ENCODE measurements at places on chromosomes 2 and 18.

GRCh38 chr2:120851116-120851773, 115.6 kb downstream of the GLI2 start:
- no peak for DNase-seq

- peak; percentile 79 for DNase-seq
Observed at GRCh38 chr2:96342085-96342484, 6.5 kb downstream of the NCAPH start.

GRCh38 chr2:236512902-236513435, 56.7 kb upstream of the ACKR3 start:
- DNase-seq: peak; percentile 38

DNA sequence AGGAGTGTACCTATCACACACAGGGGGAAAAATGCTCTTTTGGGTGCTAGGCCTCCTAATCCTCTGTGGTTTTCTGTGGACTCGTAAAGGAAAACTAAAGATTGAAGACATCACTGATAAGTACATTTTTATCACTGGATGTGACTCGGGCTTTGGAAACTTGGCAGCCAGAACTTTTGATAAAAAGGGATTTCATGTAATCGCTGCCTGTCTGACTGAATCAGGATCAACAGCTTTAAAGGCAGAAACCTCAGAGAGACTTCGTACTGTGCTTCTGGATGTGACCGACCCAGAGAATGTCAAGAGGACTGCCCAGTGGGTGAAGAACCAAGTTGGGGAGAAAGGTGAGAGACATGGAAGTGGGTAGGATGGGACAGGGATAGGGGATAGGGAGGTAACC, 12.2 kb downstream of the DHRS9 start:
- no peak for DNase-seq

DNA sequence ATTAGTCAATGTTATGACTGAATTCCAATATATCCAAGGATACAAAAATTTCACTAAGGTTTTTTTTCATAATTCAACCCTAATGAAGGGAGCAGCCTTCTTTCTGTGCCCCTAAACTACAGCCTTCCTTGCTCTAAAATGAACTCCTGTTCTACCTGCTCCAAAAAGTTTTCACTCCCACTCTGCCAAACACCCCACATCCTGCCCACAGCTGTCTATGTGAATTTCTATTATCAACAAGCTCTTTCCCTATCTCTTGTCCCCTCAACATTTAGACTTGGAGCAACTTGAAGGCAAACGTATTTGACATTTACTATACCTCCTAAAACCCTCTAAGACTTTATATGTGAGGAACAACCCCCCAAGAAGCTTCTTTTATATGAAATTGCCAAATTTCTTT, 2.5 kb downstream of the STAT4 start:
- DNase-seq: no peak

- DNase-seq: no peak
Observed at GRCh38 chr2:239306274-239307220, 94.3 kb downstream of the HDAC4 start.

DNA sequence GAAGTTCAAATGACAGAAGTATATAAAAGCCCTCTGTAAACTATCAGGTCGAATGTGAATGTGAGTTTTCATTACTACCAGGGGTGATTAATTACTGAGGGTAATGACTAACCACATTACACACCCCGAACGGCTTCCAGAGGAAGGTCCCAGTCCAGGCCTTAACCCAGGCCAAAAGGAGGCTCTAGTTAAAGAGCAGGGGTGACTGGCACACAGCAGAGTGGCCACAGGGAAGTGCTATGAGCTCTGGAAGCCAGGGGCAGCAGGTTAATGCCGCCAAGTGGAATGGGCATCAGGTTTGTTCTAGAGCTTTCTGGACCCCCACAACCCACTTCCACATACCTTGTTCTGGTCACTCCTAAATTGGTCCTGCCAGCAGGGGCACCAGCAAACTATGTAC, 87.7 kb downstream of the BCL11A start:
- DNase-seq: no peak

- DNase-seq: peak; percentile 6
Observed at GRCh38 chr2:205580212-205580987, 101.9 kb upstream of the NRP2 start.

GRCh38 chr2:225326969-225327368, 72.5 kb upstream of the NYAP2 start:
- DNase-seq: no peak

- DNase-seq: no peak
Observed at GRCh38 chr2:134190807-134191203, 63.1 kb upstream of the MGAT5 start.

- DNase-seq: no peak
Observed at GRCh38 chr2:86000938-86001312, 104.8 kb downstream of the POLR1A start.

GRCh38 chr2:176589825-176590440, 320.7 kb downstream of the MTX2 start:
- no peak for DNase-seq

- no peak for DNase-seq
Observed at GRCh38 chr2:239594019-239594771, 193.4 kb upstream of the HDAC4 start.

- DNase-seq: no peak
Observed at GRCh38 chr2:8267721-8268120, 414.1 kb upstream of the ID2 start.

DNA sequence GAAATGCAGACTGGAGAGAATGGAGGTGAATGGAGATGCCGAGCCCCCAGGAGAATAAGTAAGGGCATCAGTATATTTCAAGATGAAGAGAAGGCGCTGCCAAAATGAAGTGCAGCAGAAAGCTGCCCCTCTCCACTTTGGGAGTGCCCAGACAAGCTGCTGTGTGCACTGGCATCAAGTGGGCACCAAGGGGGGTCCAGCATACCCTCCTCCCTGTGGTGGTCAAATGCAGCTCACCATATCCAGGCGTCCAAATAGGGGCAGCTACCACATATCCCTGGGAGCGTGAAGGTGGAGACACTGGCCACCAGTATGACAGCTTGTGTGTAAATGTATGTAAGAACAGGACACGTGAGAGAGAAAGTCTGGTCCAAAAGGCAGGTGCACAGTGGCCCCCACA, 236.6 kb downstream of the KLHL29 start:
- DNase-seq: no peak

DNA sequence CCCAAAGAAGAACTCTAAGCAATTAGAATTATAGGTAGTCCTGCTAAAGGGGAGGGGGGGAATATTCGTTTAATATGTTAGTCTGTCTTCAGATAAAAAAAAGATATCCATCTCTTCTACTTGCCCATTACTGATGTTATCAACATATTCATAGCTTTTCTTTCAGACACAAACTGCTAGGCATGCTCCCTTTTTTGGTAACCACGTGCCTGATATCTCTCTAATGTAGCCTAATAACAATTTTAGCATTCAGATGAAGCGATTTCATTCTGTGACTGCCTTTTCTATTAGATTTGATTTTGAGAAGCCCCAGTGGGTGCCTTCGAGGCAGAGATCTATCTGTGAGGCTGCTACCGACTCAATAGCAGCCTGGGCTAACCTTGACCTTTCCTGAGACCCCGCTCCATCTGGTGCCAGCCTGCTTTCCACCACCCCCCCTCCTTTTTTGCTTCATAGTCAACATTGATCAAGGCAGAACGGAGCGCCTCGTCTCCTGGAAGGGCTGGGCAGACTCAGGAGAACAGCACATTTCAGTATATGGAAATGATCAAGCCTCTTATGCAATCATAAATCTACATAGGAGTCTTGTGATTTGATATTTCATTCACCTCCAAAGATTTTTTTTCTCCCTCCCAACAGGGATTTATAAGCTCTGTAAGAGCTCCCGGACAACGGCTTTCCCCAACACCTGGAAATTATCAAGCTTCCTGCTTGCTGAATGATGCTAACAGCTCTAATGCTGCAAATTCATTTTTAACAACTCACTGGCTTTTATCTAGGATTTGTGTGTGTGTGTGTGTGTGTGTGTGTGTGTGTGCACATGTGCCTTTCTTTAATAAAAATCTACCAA, 14.7 kb upstream of the BCL11A start:
- no peak for DNase-seq

DNA sequence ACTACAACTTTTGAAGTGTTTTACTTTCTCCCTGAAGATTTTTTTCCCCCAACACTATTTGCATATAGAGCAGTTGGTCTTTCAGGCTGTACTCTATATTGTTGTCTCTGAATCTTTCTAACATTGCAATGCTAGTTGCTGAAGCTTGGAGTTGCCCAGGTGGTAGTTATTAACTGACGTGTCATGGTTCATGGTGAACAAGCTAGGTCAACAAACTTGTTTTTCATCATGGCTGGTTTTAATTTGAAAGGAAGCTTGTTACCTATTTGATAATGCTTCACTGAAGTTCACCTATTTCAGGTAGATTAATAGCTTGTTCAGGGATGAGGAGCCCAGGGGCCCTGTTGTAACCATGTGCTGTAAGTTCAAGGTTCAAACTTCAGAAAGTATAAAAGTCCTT, 158.8 kb upstream of the ZEB2 start:
- no peak for DNase-seq

DNA sequence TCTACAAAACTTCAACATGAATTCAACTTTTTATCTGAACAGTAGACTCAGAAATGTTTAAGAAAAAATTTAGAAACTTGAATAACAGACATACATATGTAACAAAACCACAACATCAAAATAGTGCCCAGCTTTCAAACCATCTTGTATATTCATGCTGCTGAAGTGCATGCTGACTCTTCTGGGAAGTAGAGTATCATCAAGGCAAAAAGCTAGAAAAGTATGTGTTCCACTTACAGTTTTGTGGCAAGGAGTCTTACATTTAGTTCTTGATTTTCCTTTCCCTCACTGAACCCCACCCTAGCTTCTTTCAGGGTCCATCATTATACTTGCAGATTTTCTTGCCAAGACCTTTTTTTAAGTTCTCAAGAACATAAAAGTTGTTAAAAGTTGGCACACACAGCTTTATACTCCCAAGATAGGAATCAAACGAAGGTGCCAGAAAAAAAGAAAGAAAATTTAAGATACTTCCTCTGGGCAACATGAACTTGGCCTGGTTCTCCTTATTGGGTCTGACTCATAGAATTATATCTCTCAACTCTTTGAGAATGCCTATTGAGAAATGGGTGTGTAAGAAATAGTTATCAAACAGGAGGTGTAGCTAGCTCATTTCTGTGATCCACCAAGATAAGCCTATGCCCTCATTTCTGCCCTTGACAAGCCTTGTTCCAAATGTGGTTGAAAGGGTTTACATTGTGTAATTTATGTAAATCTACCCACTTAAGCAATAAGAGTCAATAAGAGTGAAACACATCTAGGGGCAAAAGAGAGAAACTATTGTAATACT, 667.6 kb upstream of the ACVR2A start:
- no peak for DNase-seq

- DNase-seq: no peak
Observed at GRCh38 chr2:95316466-95317122, 19.4 kb downstream of the KCNIP3 start.

DNA sequence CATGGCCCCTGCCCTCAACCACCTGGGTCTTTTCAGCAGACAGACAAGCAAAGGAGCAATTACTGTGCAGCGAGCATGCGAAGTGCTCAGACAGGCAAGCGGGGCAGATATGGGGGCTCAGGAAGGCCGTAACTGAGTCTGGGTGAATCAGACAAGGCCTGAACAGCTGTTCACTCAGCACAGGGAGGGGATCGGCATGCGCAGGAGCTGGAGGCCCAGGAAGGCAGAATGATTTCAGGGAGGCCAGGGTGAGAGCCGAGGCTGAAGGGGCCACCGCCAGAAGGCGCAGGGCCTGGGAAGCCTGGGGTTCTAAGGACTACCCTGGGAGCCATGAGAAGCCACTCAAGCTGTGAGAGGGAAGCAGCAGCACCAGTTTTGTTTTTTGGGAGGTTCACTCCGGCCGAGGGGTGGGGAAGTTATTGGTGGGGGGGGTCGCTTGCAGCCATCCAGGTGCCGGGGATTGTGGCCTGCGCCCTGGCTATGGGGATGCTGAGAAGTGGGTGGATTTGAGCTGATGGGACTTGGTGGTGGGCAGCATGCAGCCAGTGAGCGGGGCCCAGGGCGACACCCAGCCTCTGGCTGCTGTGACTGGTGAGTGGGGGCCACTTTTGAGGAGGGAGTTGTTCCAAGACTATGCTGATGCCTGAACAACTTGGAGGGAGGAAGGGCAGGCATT, 132.2 kb downstream of the TSN start:
- DNase-seq: no peak

DNA sequence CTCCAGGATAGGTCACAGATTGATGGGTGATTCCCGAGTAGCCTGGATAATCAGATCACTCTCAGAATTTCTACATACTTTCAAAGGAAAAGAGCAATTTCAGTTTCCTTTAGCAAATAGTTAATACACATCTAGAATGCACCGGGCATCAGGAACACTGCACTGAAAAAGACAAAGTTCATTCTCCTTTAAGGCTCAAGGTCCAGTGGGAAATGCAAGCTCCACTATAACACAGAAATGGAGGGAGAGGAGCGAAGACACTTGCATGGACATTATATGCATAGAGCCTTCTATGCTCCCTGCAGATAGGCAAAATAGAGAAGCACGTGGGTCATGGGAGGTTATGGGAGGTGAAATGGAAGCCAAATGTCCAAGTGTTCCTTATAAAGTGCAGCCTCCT, 49.1 kb downstream of the SLC9A4 start:
- DNase-seq: no peak
